ENCODE measurements at places on chromosomes 3 and 15.

DNA sequence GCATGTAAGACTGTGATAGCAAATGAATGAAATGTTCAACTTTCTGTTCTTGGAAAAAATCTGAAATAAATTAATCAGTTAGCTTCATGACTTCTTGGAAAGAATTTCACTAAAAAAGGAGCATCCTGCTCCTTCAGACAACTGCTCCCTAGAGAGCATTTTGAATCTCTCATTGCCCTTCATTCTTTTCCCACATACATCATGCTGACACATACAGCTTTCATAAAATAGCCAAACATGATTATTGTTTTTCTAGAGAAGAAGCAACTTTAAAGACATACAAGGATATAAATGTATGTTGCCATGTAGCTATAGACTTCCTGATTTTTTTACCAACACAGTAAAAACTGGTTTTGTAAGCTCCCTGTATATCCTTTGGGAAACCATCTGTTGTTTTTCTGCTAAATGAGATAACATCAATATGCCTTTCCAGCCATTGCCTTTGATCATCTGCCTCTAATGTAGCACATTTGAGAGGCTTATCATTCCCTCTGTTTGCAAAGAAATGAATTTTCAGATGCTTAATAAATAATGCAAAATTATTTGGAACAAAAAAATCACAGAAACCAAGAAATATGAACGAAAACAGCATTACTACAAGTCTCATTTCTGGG is 248.2 kb upstream of the GPR149 start:
- DNase-seq = no peak

- DNase-seq = no peak
These were observed 405.6 kb downstream of the PTPRG start for GRCh38 chr3:61967019-61967418.

DNA sequence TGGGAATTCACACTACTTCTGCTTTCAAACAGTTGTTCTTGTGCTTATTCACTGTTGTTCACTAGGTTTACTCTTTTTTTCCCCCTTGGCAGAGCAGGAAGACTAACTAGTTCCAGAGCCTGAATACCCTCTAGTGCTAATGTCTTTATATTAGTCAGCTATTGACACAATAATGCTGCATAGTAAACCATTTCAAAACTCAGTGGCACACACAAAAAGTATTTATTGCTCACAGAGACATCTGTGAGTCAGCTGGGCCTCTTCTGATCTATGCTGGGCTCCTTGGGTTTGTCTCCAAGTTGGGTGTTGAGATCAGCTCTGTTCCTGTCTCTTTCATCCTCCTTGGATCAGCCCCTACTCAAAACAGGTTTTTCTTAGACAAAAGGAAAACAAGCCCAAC is 51.1 kb downstream of the RSRC1 start:
- peak; percentile 49 for DNase-seq

- DNase-seq = peak; percentile 24
These were observed 379.0 kb upstream of the IL12A start for GRCh38 chr3:159609625-159610024.

DNA sequence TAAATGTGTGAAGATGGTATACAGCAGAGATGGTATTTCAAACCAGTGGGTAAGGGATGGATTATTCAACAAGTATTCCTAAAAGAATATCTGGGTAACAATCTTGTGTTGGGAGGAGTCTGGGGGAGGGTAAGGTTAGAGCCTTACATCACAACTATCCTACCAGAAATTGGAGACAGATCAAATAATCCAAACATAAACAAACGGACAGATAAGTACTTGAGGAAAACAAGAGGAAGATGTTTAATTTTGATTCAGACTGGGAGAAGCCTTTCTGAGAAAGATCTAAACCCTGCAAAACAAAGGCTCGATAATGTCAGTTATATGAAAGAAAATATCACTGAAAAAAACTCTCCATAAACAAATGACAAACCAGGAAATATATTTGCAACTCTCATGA is 77.9 kb downstream of the SLC9A9 start:
- DNase-seq = no peak

DNA sequence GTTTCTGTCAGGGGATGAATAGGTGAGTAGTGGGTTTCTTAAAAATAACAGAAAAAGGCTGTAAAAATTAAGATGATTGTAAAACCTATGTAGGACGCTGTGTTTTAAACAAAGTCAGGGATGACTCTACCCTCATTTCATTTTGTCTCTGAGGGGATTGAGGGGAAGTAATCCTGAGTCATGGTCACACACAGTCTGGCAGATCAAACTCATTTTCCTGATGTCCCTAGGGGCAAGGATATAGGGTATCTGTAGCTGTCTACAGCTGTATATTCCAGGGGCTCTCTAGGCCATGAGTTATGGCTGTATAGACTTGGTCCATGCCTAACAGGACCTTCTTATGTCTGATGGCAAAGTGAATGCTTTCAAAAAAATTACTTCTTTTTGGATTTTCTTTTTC is 421.1 kb downstream of the PDCD6IP start:
- DNase-seq = no peak

- DNase-seq = no peak
These were observed 30.0 kb upstream of the PLSCR4 start for GRCh38 chr3:146280864-146281263.

GRCh38 chr3:60758171-60758570 is 493.1 kb downstream of the FHIT start:
- no peak for DNase-seq

DNA sequence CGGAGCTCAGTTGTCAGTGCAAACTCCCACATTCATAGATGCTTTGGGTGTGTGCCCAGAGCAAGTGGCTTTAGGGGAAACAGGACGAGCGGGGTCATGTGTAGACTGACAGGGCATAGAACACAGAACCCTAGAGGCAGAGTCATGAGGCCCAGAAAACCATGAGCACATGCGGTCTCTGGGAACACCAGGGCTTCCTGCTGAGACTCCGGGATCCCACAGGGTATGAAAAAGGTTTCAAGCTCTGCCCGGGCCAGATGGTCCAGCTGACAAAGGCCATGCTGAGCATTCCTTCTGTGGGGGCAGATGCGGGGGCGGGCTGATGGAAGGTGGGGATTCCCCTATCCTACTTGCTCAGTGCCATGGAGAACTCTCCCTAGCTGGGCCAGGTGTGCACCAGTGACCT is 44.8 kb downstream of the ROPN1B start:
- DNase-seq = no peak

DNA sequence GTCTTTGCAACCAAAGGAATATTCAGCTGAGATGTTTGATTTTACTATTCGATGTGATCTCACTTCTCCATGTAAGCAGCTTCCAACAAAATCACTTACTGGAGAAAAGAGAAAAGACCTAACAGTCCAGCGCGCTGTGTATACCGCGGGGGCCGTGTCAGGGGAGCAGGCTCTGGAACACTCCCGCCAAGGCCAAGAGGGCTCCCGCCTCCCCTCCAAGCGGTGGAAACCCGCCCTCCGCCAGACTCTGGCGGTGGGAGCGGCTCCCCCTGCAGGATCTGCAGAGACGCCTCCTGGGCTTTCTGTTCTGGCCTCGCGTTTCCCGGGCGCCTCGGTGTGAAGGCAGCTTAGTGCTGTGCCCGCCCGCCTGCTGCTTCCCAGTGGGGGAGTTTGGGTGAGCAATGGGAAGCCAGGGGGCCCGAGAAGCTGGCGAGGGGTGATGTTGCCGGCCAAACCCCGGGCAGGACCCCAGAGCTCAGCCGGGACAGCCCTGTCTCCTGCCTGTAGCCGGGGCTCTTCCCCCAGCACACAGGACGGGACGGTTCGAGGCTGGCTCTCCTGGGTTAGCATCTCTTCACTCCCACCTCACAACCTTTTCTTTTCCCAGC is 36.3 kb downstream of the CHST14 start:
- DNase-seq = peak; percentile 57

- DNase-seq = no peak
These were observed 683 bp upstream of the CACNA2D3 start for GRCh38 chr3:54121414-54122323.

DNA sequence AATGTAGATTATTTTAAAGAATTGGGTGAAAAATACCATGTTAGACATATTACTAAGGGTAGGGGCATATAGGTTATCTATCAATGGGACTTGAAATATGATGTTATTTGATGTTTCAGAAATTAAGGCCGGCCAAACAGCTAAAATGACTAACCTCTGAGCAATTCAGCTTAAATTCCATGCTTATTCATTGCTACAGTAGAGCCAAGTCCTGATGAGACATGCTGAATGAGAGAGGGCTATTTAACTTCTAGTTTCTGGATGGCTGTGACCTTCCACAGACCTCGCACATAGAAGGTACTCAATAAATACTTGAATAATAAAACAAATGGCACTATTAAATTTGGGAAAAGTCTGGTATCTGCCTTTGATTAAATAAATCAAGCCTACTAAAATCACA is 175.6 kb upstream of the WNT5A start:
- DNase-seq = peak; percentile 45

DNA sequence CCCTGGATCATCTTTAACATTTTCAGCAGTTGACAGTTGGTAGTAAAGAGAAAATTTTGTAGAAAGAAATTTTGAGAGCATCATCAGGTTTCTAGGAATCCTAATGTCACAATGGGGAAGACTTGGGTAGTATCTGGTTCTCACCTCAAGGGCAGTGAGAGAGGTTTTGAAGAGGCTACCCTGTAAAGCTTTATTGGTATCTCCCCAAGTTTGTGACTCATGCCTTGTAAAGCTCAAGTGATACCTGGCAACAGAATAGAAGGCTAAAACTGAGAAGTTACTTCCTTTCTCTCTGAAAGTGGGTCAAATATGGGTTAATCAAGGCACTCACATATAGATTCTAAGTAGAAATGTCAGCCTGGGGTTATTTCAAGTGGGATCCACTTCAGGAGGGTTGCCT is 196.4 kb downstream of the SUCNR1 start:
- DNase-seq = no peak

DNA sequence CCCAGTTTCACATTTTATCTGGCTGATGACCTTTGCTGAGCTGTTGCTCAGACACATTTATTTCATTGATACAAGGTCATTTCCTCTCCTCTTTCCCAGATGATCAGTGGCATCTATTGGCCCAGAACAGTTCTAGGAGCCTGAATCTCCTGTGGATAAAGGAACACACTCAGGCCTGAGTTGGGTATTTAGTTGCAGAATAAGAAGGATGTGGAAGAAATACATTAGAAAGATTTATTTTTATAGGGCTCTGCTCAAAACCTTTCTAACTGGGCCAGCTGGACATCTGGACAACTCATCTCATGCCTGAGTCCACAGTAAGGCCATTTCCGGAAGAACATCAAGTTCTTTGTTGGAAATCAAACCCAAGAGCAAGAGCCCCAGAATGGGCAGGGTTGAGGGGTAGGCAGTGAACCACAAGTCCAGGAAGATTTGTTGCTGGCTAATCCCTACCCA is 19.7 kb upstream of the MFGE8 start:
- no peak for DNase-seq

- DNase-seq = no peak
These were observed 32.4 kb downstream of the SELENOT start for GRCh38 chr3:150635526-150635925.
